ENCODE measurements at places on chromosomes 2 and 18.
A peak's percentile ranks its signal among the peaks of the same experiment; 100 is the strongest.

DNA sequence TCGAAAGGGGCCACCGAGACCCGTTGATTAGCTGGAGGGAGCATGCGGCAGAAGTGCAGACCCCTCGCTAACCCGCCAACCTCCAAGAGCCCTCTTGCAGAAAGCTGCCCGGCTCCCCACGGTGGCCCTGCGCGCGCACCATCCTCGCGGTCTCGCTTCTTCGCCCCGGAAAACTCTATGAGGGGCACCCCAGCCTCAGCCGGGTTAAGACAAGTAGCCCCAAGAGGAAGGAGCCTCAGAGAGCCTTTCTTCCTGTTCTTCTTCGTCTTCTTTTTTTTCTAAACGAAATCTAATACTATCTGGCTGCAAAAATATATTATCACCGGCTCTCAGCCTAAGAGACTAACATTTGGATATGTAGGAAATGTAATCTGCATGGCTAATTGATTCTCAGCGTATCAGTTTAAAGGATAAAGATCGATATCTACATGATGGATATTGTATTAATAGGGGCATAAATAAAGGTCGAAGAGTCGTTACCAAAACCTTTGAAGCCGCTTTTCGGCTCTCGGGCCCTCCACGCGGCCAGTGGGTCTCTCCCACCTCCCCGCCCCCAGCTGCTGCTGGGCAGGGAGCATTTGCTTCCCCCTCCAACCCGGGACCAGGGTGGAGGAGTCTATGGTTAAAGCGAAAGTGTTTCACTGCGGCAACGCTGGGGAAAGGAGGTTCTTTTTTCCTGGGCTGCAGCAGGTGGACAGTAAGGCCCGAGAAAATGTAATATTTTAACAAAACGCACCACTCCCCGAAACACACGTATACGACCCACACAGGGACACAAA is 6.1 kb upstream of the PAX3 start:
- DNase-seq, result no peak

DNA sequence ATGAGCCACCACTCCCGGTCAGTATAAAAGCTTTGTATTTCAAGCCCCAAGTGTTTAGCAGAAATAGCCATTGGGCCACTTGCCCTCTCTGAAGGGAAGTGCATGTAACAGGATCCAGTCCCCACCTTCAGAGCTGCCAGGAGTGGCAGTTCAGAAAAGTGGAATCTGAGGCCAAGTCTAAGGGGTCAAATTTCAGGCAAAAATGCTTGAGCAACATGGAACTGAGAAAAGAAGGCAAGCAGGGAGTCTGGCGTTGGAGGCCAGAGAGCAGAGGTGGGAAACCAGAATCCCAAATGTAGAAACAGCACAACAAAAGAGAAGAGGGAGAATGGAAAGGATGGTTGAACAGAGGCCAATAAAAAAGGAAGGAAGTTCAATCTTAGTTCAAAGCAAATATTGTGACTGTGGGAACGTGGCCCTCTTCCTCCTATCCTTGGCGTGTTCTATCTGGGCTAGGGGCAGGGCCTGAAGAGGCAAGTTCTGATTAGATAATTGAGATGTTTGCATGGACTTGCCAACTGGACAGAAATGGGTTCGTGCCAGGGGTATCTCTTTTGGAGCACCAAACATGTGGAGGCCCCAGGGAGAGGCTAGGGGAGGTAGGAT is 102.2 kb downstream of the AP1S3 start:
- DNase-seq, result no peak

GRCh38 chr18:49961271-49961670 is 147.9 kb upstream of the ACAA2 start:
- DNase-seq, result no peak

- DNase-seq, result peak; percentile 22
Observed at GRCh38 chr2:222950638-222951285, 89.9 kb downstream of the ACSL3 start.

DNA sequence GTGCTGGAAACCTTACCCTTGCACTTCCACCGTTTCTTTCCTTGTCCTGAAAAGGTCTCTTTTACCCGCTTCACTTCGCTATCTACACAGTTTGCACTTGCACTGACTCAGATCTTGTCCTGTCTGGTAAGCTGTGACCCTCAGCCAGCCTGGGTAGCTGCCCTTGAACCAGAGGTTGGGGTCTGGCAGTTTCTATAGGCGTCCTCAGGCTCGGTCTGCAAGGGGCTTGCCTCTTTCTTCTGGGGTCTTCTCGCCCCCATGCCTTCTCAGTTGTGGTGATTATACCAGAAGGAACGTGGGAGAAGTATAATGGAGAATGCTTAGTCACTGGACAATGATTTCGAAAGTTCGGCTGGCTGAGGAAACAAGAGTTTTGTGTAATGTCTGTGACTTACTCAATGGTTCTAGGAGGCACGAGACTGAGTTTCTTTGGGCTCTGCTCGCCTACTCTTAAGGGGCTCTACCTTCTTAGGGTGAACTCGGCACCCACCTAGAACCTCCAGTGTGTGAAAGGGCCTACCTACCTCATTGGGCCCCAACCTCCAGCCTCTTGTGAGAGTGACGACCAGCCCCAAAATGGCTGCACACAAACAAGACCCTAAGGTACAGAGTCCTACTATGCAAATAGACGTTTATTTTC is 6.9 kb upstream of the STAT1 start:
- DNase-seq, result peak; percentile 61

DNA sequence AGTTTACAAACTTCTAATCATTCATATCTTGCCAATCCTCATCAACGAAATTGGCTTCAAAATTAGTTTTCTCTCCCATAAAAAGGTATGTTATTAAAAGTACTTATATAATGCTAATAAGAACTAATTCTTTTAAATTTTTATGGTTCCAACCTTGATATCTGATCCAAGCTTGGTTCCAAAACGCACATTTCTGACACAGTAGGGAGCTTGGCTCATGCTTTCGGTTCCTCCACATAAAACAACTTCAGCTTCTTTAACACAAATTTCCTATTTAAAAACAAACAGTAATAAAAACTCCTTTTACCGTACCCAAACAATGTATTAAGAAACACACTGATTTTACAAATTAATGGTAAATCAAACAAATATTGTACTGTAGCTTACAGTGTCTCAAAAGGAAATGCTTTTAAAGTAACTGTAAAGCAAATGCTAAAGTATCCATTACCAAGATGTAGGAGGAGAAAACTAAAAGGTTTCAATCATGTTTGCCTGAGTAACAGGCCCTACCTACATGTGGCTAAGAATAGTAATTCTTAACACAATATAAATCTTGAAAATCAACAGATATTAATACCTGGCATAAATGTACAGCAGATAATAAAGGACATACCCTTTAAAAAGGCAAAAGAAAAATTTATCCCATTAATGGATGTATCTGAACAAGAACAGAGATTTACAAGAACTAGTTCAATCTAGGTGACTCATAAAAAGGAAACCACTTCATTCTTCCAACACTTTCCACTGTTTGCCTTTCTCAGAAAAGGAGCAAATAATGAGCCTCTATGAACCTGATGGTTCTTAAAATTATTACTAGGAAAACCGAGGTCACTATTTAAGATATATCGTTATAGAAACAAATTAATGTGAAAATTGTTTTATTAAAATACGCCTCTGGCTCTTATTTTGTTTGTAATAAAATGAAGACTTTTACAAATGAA is 17.5 kb downstream of the ACAA2 start:
- no peak for DNase-seq

DNA sequence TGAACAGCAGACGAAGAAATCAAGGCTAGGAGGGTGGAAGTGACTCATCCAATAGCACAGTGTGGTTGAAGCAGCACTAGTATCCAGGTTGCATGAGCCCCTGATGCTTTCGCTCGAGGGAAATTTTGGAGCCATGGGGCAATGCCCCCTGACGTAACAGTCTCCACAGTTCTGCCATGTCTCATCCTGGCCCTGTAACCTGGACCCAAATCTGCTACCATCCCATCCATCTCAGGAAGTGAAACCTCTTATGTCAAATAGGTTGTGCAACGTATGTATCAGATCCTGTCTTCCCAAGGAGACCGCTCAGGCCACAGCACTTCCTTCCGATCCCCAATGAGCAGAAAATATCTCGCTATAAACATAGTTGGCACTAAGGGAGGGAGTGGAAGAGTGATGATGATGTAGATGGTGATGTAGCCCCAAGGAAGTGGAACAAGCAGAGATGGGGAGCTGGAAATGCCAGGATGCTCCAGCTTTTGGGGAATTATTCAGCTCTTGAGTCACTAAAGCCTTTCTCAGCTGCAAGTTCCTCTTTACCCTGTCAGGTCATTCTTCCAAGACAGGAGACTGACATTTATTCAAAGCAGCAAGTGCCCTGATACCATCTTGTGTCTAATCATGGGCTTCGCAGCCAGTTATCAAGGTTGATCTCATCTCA is 3.0 kb upstream of the IL1B start:
- no peak for DNase-seq

- no peak for DNase-seq
Observed at GRCh38 chr18:27948986-27949385, 227.9 kb downstream of the CDH2 start.

DNA sequence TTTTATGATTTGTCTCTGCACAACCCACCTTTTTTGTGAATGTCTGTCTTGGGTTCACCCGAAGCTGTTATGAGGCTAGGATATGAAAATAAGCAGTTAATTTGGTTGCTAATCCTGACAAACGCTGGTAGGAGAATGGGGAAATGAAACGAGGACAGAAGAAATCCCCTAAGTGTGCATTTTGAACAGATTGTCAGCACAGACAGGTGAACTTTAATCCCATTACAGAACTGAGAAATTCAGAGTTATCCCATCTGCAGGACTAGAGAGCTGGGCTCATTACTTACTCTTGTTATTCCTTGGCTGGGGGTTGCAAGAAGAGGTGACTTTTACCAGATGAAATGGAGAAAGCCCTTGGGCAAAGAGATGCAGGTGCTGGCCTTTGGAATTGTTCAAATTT is 123.3 kb upstream of the NYAP2 start:
- no peak for DNase-seq

DNA sequence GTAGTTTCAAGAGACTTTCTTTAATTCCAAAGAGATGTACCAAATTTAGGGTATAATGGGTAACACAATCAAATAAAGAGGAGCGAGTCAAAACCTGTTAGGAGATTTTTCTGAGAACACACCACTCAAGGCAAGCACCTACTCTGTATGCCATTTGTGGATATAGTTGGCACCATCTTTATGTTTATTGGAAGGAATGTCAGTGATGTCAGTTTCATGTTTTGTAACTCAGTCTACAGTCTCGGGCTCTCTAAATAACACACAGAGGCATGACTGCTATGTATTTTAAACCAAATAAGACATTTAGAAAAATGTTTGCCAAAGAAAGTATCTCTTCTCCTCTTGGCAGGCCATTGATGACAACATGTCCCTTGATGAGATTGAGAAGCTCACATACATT is 59.7 kb downstream of the CPS1 start:
- DNase-seq, result peak; percentile 4

DNA sequence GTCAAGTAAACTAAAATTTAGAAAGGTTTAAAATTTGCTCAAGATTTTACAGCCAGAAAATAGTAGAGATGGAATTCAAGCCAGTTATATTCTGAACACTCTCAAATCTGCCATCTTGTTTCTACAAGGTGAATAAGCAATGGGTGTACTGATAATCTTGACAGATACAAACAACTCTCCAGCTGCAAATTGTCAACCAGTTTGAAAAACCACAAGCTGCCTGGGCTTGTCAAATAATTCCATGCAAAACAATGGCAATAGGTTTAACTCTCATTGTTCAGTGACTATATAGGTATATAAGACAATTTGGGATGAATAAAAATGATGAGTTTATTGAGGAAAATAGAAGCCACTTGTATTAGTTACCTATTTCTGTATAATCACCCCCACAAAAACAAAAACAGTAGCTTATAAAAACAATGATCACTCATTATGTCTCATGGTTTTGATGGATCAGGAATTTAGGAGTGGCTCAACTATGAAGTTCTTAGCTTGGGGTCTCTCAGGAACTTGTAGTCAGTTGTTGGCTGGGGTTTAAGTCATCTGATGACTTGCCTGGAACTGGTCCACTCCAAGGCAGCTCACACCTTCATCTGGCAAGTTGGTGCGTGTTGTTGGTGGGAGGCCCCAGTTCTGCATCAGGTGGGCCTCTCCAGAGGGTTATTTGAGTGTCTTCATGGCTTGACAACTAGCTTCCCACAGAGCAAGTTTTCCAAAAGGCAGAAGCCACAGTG is 12.6 kb upstream of the EVA1A start:
- no peak for DNase-seq

DNA sequence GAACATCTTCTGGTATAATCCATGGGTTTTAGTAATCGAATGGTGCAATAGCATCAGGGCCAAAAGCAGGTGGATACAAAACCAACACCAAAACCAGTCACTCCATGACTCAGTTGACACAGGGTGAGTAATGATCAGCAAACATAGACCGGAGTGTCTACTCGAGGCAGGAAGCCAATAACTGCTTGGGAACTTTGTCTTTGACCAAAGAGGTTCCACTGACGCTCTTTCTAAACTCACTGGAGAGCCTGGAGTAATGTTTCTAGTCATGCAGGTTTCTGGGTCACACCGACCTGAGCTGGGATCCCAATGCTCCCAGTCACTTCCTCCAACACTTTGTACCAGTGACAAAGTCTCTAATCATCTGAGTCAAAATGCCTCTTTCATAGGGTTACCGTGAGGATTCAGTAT is 30.9 kb downstream of the MREG start:
- peak; percentile 49 for DNase-seq
